Activated naive CD4-positive, alpha-beta T cell (primary cell): ENCODE measurements at places on chromosomes 11 and 22.

GRCh38 chr11:66344550-66345315, at the start of gene BRMS1:
Gene BRMS1, minus strand, starts transcription at chr11:66345104. Its CDS starts 2,870 bp downstream, at chr11:66342234.
- peak; percentile 84 for DNase-seq

DNA sequence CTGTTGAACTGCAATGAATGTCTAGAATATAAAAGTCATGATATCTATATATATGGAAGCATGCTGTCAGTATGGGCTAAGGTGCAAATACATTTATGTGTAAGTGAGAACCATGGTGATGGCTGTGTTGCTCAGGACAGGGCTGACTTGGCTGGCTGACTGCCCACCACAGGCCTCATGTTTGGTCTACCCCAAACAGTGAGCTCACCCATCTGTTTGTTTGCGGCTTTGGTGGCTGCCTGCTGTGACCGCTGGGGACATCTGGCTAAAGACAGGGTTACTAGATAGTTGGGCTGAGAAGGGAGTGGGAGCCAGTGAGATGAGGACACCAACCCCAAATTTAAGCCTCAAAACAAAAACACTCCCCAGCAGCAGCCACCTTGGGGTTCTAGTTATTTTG, 6.3 kb downstream of the CD44 start:
- DNase-seq, result no peak

- DNase-seq, result peak; percentile 42
Observed at GRCh38 chr11:64448599-64449380, 89.8 kb downstream of the RPS6KA4 start.

DNA sequence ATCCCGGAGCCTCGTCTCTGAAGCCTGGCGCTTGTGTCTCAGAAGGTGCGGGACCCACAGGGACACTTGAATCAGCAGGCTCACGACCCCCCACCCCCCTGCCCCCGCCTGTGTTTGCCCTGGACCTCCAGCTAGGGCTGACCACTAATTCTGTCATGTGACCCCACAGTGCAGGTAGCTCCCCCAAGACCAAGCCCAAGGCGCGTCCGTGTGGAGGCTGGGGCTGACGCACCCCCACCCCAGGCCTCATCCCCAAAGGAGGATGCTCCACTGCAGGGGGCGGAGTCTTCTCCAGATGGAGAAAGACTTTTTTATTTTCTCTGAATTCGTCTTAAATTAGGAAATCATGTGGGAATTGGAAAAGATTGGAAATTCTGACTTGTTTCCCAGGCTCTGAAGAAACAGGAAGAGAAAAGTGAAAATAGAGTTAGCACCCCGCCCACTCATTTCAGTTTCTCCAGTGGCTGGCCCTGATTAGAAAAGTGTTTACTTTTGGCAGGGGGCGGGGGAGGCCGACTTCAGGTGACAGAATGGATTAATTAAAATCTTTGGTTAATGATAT, 1.0 kb upstream of the RELA start:
- DNase-seq, result no peak

DNA sequence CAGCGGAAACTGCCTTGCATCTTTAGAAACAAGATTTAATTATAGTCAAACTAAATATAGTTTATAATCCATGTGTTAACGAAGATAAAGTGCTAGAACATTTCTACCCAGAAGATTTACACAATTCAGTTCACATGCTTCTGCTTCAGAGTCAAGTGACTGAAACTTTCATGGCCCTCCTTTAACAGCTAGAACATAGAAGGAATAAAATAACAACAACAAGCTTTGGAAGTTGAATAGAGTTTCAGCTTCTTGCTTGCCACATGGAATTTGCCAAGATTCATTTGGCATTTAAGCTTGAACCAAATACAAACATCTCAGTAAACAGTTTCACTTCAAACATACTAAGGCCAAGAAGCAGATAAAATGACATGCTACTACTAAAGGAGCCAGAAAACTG, 676.3 kb upstream of the ANO3 start:
- no peak for DNase-seq

DNA sequence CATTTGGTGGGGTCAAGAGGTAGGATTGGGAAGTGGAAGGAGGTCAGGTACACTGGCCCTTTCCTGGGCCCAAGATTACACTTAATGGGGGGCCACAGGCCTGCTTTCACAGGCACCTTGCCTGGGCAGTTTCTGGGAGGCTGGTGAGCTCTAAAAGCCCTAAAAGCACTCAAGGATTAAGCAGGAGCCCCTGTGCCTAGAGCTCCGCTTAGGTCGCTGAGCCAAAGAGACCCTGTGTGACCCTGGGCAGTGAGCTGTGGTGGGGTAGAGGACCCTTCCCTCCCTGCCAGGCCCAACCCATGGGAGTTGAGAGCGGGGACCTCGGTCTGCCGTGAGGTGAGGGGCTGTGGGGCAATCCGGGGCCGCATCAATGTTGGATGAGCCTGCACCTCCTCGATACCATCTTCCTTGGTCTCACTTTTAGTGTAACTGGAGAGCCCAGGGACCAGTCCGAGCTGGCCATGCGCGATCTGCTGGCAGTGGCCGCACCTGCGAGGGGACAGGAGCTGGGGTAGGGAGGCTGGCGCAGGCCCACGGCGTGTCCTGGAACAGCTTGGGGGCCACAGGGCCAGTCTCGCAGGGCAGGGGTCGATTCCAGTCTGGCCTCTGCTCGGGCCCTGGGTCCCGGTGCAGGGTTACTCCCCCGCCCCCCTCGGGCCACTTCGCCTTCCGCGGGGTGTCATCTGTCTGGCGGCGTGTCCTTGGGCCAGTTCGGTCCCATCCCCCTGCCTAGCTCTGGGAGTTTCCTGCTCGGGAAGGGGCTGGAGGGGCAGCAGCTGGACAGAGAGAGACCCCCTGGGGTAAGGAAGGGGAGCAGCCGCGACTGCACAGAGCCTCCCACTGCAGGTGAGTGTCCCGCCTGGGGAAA, 44.3 kb downstream of the EIF3F start:
- DNase-seq, result no peak

DNA sequence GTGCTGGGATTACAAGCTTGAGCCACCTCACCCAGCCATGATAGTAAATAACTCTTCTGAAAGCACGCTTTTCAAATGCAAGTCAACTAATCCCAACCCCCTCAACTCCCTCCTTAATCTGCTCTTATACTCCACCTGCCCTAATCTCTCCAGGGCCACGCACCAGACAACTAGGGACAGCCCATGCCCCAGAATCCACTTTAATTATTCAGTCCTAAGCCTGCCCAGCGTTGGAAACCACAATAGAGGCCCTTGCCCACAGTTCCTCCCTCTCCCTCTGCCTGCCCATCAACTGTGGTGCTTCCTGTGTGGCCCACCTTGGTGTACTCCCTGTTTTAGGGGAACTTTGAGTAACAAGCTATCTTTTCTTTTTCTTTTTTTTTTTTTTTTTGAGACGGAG, 2.7 kb upstream of the VPREB3 start:
- no peak for DNase-seq

GRCh38 chr22:44972363-44973083, 37.3 kb downstream of the PHF21B start:
- no peak for DNase-seq

GRCh38 chr11:76196849-76197248, 9.5 kb downstream of the WNT11 start:
- no peak for DNase-seq

- DNase-seq, result no peak
Observed at GRCh38 chr11:23288003-23288783, 427.9 kb upstream of the CCDC179 start.
